ENCODE measurements at places on chromosomes 5 and 9.

DNA sequence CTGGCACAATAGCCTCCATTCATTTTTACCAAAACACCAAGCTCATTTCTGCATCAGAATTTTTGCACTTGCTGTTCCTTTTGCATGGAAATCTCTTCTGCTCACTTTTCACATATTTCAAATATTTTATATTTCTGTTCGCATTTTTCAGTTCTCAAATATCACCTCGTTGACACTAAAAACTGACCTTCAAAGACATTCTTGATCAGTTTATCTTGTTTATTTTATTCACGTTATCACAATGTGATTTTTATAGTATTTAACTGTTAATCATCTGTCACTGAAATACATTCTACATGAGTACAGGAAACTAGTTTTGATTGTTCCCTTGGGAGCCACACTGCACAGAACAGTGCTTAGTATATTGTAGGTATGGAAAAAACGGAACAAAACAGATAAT is 29.6 kb downstream of the CDH10 start:
- no peak for DNase-seq

- no peak for DNase-seq
Measured at GRCh38 chr9:76733096-76733495, 31.1 kb upstream of the PCA3 start.

DNA sequence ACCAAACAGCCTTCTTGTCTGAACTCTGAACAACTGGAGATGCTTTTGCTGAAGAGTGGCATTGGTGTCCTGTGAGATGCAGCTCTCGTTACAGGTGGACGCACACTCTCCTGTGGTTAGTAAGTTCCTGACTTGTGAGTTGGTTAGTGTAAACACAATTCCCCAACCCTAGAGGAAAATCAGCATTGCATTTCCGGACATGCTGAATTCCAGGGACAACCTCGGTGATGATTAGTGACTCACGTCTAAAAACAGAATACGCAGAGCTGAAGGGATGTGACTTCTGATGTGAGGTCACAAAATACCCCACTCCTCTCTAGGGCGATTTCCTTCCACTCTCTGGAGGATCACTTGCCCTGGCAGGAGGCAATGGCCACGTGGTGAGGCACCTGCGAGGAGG is 5.0 kb downstream of the OR2V2 start:
- DNase-seq, result no peak

GRCh38 chr5:139974661-139975060 is 68.4 kb downstream of the NRG2 start:
- no peak for DNase-seq

DNA sequence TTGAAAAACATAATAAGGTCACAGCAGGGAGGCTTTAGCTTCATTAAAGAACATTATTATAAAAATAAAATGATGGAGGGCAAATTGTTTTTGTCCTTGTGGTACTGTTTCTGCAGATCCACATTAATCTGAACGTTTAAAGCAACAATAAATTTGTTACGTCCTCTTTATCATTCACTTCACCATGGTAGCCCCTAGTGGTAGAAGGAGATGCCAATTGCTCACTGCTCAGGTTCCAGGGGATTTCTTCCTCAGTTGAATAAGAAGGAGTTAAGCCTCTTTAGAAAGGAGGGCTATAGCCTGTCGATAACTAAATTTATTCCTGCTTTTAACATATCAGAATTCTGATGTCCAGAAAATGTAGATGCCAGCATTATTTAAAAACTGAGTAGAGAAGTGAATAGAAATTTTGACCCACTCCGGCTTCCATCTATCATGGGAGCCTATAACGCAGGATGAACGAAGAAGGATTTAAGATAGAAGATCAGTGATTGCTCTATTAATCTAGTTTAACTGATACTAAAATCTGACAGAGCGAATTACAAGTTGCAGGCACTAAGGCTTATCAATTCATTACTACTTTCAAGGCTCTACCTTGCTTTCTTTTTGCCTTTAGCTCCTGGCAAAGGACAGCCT is 692.3 kb downstream of the PTPRD start:
- no peak for DNase-seq

DNA sequence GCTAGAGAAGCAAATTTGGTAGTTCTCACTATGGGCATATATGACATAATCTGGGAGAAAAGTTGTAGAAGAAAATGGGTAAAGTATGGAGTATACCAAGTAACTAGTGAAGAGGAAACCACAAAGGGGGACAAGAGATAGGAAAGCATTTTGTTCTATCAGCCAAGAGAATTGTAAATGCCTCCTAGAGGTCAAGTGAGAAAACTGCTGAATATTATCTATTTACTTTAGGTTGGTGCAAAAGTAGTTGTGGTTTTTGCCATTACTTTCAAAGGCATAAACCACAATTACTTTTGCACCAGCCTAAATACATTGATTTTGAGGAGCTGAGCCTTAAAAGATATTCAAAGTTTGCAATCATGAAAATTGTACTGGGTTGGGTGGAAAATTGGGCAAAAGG is 126.7 kb upstream of the GRHPR start:
- no peak for DNase-seq

- DNase-seq, result no peak
Measured at GRCh38 chr5:154196281-154196680, 5.7 kb downstream of the GALNT10 start.

GRCh38 chr5:63860379-63860778 is 101.9 kb downstream of the HTR1A start:
- no peak for DNase-seq

- DNase-seq, result peak; percentile 45
Measured at GRCh38 chr5:83711982-83712601, 8.6 kb downstream of the HAPLN1 start.

DNA sequence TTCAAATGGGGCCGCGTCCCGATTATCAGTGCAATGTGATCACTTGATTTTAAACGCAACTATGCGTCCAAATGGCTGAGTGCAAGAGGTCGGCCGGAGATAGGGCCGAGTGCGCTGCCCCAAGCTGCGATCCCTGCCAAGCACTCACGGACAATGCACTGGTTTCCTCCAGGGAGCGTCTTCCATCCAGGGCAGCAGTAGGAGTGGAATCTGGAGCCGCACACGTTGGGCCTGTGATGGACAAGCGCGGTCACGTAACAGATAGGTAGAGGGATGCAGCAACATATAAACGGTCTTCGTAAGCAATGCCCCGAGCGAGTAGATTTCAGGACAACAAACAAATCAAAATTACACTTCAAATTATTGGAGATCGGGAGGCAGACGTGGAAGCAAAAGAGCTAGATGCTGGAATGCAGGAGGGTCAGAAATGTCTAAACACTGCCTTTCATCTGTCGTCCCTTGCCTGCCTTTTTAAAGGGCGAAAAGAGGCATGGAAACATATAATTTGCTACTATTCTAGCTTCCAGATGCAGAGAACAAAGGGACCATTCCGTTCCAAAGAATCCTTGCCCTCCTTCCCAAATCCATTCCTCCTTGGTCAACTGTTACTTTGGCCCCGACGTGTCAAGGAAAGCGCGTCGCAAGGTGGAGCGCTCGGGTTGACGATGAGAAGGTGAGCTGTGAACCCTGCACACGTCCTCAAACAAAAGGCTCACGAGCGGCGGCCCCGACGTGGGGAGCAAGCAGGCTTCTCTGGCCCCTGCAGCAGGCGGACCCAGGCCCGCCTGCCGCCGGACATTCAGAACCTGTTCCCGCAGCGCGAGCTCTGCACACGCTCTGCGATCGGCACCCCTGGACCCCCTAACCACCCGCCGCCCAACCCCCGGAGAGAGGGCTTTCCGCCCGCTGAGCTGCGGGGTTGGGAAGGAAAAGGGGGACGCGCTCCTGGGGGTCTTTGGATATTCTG is 1.5 kb downstream of the FBN2 start:
- DNase-seq, result no peak

DNA sequence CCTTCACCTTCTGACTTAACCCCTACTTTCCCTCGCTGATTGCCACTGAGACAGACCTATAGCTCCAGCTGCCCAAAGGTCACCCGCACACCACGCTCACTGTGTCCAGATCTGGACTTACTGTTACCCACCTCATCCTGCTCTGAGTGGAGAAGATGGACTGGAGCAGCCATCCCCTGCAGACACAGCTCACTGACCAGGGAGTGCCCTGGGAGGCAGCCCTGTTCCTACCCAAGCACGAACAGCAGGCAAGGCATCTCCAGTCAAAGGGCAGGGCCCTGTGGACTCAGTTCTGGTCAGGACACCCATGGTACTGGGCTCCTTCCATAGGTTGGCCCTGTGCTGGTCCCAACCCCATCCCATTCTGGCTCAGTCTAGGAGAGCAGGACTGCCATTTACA is 9.5 kb upstream of the BARX1 start:
- no peak for DNase-seq

DNA sequence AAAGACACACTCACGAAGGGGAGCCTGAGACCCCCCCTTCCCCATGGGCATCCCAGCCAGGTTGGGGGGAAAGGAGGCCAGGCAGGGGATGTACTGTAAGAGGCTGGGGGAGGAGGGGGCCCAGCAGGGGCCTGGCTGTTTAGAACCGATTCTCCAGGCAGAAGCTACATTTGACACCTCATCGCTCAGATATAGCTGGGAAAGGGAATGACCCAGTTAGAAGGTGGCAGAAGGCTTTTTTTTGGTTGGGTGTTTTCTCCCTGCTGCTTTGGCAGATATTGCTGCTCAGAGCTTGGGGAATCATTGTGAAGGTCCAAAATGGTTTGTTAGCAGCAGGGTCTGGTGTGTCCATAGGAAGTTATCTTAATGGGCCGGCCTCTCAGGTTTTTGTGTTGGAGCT is 6.0 kb downstream of the CDX1 start:
- no peak for DNase-seq

GRCh38 chr5:141765896-141766551 is 84.0 kb upstream of the ARAP3 start:
- no peak for DNase-seq

GRCh38 chr9:31807574-31808256 is 576.7 kb upstream of the ACO1 start:
- no peak for DNase-seq

GRCh38 chr9:19516348-19516747 is 107.5 kb downstream of the ACER2 start:
- DNase-seq, result no peak

DNA sequence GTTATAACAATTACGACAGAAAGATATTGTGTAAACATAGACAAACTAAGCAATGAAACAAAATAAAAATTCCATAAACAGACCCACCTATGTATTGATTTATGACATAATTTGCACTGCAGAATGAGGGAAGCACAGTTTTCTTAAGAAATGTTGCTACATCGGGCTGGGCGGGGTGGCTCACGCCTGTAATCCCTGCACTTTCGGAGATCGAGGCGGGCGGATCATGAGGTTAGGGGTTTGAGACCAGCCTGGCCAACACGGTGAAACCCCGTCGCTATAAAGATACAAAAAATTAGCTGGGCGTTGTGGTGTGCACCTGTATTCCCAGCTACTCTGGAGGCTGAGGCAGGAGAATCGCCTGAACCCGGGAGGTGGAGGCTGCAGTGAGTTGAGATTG is 1344.4 kb upstream of the WWC1 start:
- DNase-seq, result no peak

GRCh38 chr5:82593481-82593880 is 315.3 kb upstream of the RPS23 start:
- DNase-seq, result no peak

- no peak for DNase-seq
Measured at GRCh38 chr5:11177999-11178711, 417.1 kb upstream of the DAP start.

GRCh38 chr5:31536873-31537272 is 4.8 kb downstream of the C5orf22 start:
- no peak for DNase-seq

DNA sequence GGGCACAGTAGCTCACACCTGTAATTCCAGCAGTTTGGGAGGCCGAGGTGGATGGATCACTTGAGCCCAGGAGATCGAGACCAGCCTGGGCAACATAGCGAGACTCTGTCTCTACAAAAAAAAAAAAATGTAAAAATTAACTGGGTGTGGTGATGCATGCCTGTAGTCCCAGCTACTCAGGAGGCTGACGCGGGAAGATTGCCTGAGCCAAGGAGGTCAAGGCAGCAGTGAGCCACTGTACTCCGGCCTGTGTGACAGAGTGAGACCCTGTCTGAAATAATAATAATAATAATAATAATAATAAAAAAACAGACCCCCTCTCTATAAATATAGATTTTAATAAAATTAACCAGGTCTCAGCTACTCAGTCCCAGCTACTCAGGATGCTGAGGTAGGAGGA is 179.7 kb downstream of the AOPEP start:
- no peak for DNase-seq

DNA sequence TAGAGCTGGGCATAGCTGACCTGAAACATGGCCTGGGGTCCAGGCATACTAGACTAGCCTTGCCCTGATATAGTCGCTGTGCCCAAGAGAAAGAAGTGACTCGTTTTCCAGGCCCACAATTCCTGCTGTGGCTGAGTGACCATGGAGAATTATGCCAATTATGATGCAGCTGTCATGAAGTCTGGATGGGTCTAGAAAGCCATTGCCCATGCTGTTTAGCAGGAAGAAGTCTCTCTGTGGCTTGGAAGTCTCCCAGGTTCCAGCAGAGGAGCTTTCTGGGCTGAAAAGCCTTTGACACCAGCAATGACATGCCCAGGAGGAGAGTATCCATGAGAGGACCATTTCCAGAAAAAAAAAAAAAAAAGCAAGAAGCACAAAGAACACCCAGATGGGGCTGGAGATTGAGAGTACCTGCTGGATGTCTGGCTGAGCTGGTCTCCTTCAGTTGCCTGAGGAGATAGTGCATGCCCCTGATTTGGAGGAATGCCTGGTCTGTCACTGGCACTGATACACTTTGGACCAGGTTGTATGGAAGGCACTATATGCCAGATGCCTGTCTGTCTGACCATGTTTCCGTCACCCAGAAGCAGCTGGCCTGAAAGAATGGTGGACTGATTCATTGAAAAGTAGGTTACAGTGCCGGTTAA is 128.0 kb upstream of the EPB41L4A start:
- no peak for DNase-seq

- peak; percentile 5 for DNase-seq
Measured at GRCh38 chr5:150075806-150076205, 10.5 kb downstream of the CSF1R start.

GRCh38 chr9:81462801-81463200 is 226.5 kb downstream of the TLE1 start:
- DNase-seq, result no peak

GRCh38 chr5:3656803-3657202 is 61.2 kb downstream of the IRX1 start:
- DNase-seq, result no peak

- no peak for DNase-seq
Measured at GRCh38 chr5:59342181-59342580, 551.3 kb downstream of the PDE4D start.

DNA sequence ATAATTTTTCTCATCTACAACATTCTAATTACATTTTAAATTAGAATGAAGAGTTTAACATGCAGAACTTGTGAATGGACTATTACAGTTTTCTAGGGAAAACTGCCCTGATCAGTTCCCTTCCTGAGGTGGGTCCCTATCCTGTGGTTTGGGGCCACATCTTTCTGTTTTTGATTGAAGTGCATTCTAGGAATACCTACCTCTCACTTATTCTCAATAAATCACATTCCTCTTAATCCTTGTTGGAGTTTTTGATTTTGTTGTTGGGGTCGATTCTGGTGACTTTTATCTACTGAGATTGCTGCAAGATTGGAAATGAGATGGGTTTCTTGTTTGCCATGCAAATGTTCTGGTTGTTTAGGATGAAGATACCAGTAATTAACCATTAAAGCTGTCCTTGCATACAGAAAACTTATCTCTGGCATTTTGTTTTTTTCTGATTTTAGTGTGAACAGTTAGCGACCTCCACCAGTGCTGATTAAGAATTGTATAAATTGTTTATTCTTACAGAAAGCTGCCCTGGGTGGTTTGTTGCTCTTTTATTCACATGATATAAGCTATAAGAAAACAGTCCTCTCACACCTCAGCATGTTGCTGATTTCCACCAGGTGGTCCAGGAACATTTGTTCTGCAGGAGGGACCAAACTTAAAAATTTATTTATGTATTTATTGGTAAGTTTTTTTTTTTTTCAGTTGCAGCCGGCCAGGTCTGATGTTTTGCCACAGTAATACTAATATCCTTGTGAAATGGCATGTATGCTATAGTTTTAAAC is 269.9 kb downstream of the FANCC start:
- no peak for DNase-seq

Data from Ammon's horn (tissue), 1 donor.